ENCODE measurements at places on chromosomes 5 and 9.
A peak's percentile ranks its signal among the peaks of the same experiment; 100 is the strongest.

DNA sequence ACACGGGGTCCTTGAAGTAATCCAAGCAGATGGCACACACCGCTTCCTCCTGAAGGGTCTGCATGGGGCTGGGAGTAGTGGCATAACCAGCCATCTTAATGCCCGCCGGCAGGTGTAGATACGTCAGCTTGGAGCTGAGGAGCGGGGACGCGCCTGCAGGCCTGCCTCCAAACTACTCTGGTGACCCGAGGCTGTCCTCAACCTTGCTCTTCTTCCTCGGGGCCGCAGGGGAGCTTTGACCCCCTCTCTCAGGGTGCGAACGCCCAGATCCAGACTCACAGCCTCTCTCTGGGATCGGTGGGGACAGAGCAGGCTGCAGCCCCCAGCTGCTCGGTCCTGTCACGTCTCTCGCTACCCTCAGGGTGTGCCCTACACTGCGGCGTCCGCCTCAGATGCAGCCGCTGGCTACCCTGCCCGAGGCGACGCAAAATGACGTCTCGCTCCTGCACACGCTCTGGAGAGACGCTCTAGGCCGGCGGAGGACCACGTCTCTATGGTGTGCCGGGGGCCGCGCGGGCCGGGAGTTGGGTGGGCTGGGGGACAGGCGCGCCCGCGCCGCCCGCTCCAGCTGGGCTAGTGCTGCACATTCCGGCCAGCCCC is at the start of gene TRIM52:
TRIM52 (minus strand) TSS at position 424 of the 600 bp plus-strand sequence; CDS start at position 94, 330 bp downstream.
- no peak for DNase-seq

DNA sequence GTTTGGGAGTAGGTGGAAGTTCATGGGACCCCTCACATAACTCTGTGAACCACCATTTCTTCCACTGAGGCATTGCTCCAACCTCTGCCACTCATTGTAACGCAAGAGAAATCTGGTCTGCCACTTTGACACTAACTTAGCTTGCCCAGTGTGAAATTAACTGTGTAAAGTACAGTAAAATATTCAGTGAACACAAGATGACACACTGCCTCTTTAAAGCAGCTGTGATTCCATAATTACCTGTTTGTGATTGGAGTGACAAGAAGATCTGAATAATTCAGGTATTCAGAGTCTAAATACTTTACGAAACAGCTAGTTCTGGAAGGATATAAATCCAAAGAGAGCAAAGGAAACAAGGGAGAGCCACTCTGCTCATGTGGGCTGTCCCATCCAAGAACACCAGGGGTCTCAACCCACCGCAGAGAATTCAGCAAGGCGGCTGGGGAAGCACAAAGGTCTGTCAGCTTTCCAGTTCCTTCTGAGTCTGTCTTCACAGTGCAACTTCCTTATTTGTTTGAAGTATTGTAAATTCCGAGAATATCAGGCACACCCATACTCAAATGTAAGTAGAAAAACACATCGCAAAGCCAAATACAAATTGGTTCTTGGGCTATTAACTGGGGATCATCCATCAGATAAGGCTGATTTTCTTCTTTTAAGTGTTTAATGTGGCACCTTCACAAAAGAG is 86.9 kb downstream of the GNAQ start:
- DNase-seq, result no peak

DNA sequence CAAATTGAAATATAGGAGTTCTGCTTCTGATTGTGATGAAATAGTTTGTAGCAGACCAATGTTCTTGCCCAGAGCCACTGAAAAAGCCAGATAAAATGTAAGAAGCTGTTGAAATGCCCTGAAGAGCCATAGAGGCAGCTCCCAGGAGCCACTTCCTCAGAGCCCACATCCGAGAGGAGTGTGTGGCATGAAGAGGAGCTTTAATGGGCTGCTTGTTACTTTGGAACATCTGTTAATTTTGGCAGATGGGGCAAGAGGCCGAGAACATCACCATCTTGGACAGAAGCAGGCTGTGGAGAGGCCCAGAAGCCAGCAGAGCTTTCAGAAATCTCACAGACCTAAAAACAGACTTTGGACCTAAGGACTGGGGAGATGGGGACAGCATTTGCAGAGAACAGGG is 370.8 kb downstream of the GADD45G start:
- no peak for DNase-seq

- no peak for DNase-seq
Observed at GRCh38 chr9:7293091-7293490, 506.5 kb downstream of the DMAC1 start.

DNA sequence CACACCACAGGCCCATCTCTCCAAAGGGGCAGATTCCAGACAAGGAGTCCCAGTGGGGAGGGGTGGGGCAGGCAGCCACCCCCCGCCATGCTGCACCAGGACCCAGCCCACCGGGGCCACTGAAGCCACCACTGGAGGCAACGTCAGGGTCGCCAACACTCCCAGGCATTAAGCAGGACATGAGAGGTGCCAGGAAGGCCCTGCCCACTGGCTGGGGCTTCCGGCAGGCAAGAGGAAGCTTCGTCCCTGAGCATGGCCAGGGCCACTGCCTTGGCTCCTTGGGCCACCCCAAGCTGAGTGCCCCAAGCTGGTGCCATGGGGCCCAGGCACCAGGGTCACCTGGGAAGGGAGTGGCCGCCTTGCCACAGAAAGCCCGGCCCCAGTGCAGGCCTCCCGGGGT is 17.5 kb downstream of the KCNT1 start:
- DNase-seq, result no peak

DNA sequence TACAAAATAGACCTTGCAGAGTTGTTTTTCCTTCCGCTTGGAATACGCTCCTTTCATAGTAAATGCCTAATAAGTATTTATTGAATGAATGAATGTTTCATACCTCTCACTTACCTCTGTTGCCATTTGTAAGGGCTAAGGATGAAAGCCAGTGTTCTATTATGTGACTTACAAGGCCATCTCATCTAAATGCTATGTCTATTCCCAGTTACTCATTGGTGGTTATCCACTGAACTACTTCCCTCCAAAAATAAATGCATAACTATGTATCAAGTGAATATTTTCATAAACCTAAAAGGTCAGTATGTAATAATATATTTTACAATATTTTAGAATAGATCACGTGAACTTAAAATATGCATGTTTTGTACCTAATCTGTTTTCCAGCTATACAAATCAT is 670.5 kb upstream of the RGMB start:
- DNase-seq, result no peak

DNA sequence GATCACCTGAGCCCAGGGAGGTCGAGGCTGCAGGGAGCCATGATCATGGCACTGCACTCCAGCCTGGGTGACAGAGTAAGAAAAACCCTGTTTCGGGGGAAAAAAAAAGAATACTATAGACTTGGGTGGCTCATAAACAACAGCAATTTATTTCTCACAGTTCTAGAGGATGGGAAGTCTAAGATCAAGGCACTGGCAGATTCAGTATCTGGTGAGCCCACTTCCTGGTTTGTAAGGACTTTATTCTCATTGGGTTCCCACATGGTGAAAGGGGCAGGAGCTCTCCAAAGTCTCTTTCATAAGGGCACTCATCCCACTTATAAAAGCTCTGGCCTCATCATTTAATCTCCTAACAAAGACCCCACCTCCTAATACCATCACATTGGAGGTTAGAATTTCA is 8.7 kb downstream of the HINT1 start:
- DNase-seq, result no peak

DNA sequence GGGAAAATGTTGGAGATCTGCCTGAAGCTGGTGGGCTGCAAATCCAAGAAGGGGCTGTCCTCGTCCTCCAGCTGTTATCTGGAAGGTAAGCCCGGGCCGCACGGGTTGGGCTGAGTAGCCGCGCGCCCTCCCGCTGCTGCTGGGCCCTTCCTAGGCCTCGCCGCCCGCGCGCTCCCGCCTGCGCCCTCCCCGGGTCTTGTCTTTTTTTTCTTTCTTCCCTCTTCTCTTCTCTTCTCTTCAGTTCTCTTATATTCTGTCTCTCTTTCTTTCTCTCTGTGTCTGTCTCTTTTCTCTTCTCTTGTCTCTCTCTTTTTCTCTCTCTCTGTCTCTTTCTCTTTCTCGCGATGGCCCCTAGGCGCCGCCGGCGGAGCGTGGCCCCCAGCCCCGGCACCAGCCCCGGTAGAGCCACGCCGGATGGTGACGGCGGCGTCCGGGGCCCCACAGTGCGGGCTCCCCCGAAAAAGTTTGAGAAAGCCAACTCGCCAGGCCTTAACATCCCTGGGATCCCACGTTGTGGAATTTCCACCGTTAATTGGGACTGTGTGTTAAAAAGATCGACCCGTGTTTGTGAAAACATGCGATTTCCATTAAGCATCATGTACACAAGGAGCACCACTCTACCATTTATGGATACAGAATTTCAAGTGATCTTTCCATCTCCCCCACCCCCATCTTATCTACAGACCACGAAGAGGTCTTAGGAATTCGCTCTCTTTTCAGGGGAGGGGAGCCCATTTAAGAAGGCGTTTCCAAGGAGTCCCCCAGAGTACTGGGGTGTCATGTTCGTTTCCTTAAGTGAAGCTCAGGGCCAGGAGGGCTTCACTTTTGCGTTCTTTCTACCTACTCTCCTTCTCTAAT is 616 bp downstream of the ABL1 start:
- DNase-seq, result peak; percentile 56

DNA sequence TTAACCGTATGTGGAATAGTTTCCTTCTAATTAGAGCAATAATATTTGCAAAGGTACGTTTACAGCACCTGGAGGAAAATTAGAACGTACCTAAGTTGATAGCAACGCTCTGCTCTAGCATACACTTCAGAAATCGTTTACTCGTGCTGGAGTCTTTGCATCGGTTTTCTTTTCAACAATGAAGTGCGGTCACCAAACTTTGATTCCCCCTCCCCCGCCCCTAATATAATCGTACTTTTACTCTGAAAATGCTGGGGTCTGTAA is 506 bp downstream of the ADAMTS19 start:
- no peak for DNase-seq

GRCh38 chr9:32735476-32735875 is 47.9 kb upstream of the TMEM215 start:
- DNase-seq, result no peak

DNA sequence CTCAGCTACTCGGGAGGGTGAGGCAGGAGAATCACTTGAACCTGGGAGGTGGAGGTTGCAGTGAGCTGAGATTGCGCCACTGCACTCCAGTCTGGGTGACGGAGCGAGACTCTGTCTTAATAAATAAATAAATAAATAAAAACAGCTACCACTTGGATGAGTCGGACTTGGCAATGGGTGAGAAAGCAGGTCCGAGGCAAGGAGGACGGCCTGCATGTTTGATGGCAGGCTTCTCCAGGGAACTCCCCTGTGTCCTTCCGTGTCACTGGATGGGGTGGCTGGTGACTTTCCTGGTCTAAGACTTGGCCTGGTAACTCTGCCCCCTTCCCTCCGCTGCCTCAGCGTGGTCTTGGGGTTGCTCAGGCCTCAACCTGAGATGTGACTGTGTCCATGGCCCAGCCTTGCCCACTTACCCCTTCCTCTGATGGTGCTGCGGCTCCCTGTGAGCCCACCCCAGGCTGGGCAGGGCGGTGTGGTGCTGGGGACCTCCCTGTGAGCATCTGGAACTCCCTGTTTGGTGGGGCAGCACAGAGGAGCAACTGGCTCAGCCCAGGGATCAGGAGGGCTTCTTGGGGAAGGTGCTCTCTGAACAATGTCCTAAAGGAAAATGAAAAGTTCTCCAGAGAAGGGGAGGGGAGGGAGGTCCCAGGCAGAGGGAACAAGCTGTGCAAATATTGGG is 62.5 kb upstream of the PSD2 start:
- DNase-seq, result peak; percentile 66

DNA sequence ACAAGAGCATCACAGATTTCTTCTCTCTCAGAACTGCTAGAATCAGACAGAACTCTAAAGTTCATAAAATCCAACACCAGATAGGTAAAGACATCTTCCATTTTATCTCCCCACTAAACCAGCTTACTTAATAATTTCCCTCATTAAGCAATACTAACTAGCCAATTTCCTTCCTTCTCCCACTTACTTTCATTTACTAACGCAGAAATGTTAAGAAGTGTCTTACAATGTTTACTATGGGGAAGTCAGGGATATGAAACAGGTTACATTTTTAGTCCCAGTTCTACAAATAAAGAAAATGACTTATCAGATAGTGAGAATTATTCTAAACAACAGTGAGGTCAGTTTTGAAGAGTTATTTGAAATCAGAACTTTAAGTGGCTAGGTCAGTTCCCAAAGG is 236.5 kb downstream of the FBXL17 start:
- DNase-seq, result no peak

DNA sequence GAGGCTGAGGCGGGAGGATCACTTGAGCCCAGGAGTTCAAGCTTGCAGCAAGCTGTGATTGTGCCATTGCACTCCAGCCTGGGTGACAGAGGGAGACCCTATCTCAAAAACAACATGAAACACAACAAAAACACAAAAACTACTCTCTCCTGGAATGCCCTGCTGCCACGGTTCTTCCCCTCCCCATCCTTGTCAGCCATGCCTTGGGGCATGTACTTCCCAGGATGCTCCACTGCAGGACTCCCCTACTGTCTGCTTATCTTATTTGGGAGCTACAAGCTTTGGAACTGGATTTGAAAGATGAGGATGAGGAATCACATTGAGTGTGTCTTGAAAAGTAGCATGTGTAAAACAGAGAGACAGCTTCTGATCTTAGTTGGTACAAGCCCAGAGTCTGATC is 40.1 kb upstream of the KIAA1958 start:
- no peak for DNase-seq

DNA sequence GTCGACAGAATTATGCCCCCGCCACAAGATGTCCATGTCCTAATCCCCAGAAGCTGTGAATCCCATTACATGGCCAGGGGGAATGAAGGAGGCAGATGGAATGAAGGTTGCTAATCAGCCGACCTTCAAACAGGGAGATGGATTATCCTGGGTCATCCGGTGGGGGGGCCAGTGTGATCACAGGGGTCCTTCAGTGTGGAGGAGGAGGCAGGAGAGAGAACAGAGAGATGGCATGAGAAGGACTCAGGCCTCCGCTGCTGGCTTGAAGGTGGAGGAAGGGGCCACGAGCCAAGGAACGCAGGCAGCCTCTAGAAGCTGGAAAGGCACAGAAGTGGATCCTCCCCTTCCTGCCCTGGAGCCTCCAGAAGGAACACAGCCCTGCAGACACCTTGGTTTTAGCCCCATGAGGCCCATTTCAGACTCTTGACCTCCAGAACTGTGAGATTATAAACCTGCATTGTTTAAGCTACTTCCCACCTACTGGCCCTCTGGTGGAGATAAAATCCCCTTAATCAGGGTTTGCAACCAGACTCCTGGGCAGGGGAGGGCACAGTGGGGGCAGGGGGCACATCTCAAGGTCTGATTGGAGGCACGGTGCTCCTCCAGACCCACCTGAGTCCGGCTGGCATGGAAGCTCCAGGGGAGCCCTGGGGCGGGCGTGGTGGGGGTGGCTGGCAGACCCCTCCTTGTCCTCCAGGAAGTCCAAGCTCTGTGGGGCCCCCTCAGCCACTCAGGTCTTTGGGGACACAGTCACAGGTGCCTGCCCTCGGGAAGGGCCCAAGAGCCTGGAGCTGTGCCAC is 13.8 kb downstream of the PTGES2 start:
- no peak for DNase-seq

Data from midbrain (tissue), 1 donor.